NCI-H1105 treated with DMSO at 0.1 percent for 48 hours (cell line): ENCODE measurements at places on chromosomes 5 and 9.

GRCh38 chr9:9216934-9217333 is 1395.9 kb downstream of the PTPRD start:
- no peak for DNase-seq

- DNase-seq = no peak
These were observed 50.7 kb upstream of the SHB start for GRCh38 chr9:38119560-38120236.

GRCh38 chr9:11551106-11551505 is 938.3 kb upstream of the PTPRD start:
- DNase-seq = no peak

- DNase-seq = no peak
These were observed 51.3 kb downstream of the ARHGEF37 start for GRCh38 chr5:149632311-149633251.

- no peak for DNase-seq
These were observed 53.6 kb downstream of the KIAA0825 start for GRCh38 chr5:94564812-94565211.

DNA sequence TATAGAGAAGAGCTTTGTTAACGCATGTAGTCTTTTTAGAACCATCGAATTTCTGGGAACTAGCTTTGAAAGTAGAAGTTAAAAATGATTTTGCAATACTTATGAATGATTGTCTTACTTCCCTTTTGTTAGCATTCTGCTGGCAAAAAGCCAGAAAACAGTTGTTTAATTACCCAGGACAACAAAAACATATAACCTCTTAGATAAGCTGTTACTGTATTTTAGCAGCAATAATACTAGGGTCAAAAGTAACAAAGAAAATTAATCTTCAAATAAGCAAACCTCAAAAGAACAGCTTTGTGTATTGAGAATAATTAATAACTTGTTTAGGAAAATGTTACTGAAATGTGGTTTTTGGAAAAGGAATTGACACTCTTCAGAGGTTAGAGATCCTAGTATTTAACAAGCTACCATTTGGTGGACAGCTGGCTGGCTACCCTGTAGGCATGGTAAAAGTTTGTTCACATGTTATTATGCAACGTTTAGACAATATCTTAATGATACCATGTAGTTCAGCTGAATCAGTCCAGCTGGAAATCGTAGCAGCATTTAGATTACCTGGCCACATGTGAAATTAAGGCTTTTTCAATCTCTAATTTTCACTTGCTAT is 3.8 kb downstream of the FGF10 start:
- DNase-seq = no peak

GRCh38 chr5:65482736-65483545 is 1.2 kb upstream of the ADAMTS6 start:
- DNase-seq = peak; percentile 44

- DNase-seq = no peak
These were observed 105.5 kb downstream of the TLR4 start for GRCh38 chr9:117809751-117810150.

DNA sequence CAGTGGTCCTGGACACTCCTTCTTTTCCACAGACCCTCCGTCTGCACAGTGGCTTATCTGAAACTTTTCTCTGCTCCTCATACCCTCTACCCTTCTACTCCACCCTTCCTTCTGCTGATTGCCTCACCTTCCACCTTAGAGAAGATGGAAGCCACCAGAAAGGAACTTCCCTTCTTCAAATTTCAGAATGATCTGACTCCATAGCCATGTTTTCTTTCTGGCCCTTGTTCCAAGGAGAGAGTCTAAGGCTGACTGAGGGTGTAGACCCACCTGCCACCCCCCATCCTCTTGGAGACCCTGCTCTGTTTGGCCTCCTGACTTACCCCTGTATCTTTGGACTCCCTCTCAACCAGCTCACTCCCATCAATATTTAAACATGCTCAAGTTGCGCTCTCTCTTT is 7.4 kb downstream of the SNX30 start:
- no peak for DNase-seq

GRCh38 chr5:73596705-73597328 is 29.2 kb upstream of the ARHGEF28 start:
- DNase-seq = peak; percentile 10

- DNase-seq = no peak
These were observed 126.2 kb downstream of the SAXO1 start for GRCh38 chr9:18906656-18907395.

DNA sequence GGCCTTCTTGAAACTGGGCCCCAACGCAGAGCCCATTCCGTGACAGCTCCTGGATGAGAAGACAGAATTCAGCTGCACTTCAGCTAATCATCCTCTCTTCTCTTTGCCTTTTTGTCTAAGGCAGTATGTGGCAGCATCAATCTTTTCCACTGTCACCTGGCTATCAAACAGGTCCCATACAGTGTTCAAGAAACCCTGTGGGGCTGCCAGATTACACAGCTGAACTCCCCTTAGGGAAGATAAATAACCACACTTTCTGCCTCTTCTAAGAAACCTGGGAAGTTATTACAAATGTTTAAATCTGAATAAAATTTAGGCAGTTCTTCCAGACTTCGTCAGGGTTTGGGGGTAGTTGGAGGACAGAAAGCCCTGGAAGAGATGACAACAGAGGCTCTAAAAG is 61.0 kb downstream of the SPEF2 start:
- DNase-seq = no peak

DNA sequence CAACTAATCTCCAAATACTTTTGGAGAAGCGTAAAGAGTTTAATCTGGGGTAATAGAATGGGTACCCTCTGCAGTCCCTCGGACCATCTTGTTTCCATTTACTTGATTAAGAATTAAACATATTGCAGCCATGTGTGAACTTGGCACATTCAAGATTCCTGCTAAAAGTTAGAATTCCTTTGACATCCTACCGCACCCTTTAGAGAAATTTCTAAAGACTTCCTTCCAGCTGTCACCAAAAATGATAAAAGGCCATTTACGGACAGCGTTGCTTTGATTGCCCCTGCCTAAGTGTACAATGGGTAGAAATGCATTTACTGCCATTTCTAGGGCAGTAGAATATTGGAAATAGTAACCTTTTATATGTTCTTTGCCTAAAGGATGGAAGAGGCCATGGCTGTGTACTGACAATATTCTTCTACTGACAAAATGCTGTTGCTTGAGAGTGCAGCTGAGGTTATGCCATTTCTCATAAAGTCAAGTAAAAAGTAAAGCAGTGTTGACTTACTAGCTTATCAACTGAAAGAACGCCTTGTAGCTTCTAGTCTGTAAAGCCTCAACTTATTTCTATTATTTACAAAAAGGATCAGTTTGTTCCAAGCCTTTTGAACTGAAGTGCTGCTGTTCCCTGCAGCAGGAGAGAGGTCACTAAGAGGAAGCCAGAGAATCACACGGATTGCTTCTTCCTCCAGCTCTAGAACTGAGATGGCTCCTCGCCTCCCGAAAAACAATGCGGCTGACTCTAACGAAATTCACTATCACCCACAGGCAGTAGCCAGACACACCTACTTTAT is 139.8 kb upstream of the BASP1 start:
- DNase-seq = no peak

DNA sequence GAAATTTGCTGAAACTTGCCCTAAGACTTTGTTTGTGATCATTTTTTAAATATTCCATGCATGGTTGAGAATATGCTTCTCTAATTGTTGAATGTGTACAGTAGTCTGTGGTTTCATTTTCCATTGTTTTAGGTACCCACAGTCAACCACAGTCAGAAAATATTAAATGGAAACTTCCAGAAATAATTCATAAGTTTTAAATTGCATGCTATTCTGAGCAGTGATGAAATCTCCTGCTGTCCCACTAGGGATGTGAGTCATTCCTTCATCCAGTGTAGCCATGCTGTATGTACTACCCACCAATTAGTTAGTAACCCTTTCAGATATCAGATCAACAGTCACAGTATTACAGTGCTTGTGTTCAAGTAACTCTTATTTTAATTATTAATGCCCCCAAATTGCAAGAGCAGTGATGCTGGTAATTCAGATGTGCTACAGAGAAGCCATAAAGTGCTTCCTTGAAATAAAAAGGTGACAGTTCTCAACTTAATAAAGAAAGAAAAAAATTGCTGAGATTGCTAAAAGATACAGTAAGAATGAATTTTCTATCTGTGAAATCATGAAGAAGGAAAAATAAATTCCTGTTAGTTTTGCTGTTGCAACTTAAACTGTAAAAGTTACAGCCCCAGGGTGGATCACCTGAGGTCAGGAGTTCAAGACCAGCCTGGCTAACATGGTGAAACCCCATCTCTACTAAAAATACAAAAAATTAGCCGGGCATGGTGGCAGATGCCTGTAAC is 79.9 kb upstream of the FBXL17 start:
- no peak for DNase-seq

GRCh38 chr5:80959768-80960442 is at the start of gene RASGRF2:
RASGRF2 (plus strand) TSS chr5:80960363; CDS start chr5:80960739, 376 bp downstream.
- no peak for DNase-seq

GRCh38 chr9:90060256-90060655 is 455.4 kb downstream of the GADD45G start:
- DNase-seq = no peak

DNA sequence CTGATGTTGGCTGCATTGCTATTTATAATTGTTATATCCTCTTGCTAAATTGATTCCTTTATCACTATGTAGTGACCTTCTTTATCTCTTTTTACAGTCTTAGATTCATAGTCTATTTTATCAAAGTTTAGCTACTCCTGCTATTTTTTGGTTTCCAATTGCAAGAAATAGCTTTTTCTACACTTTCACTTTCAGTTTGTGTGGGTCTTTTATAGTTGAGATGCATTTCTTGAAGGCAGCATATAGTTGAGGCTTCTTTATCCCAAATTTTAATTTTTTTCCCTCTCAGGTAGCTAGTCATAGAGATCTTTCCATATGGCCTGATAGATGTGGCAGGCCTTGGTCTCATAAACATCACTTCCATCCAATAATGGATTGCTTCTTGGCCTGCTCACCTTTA is 228.5 kb downstream of the COMMD10 start:
- DNase-seq = no peak

DNA sequence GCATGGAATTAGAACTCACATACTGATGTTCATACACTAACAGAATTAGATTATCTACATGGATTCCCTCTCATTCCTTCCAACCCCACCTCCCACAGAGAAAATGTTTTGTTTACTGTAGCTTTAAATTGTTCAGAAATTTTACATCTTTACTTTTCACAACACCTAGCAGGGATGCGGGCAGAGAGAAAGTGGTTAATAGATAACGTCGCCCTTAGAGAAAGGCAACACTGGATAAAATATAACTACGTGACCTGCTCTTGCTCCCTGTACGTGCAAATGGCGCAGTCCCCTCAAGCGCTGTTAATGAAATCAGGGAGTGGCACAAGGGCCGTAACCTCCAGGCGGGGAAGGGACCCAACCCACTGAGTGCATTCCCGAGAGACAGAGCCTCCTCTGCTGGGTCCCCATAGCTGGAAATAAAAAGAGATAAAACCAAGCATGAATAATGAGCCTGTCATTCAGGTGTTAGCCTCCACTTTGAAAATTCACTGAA is 125.3 kb upstream of the DAPK1 start:
- no peak for DNase-seq

GRCh38 chr9:6128030-6128429 is 87.6 kb upstream of the IL33 start:
- DNase-seq = no peak

DNA sequence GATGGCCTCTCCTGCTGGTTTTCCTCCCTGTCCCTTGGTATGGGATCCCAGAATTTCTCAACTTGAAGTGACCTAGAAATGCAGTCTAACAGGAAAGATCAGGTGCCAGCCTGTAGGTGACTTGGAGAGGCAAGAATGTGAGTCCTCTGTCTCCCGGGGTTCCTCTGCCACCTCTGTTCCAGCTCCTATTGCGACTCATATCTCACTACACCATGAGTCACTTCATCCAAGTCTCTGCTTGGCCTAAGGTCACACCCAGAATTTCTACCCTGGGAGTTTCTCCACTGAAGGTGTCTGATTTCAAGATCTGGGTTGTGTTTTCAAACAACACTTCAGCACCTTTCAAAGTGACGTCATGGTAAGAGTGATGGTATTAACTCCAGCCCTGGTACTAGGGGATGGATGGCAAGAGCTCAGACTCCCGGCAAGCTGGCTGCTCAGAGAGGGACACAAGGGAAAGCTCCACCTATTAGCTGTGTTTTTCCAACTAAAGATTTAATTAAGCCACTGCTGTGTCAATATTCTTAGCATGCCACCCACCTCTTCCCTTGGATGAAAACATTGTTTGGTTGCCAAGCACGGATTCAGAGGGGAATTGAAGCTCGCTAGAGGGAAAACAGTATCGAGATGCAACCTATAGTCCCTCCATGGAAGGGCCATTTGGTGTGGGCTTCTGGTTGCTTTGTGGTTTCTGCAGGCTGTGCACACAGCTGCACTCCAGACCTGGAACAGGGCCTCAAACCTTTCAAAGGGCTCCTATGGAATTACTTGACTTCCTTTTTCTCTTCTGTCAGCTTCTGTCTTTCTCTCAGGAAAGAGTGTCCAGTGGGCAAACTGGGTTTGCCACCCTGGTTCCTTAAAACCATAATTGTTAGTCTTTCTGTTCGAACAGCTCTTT is 205.7 kb downstream of the GAS1 start:
- no peak for DNase-seq

DNA sequence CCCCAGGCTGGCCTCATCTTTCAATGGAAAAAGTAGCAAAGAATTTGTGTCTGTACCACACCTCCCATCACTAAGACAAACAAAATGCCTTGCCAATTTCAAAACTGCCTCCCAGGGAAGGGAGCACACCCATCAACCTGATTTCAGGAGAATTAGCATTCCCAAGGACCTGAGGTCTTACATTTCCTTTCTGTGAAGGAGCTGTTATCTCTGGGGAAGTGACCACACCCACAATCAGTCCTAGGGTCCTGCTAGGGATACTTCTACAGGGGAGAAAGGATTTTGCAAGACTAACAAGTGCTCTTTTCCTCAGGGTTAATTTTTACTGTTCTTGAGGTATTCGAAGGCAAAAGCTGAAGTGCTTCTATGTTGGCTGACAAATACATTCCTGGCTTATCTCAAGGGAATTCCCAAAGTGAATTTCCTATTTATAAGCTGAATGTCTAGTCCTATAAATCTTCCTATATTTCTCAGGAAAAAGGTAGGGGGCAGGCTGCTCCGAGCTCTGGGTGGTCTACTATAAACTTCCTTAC is 97.4 kb upstream of the ITGA1 start:
- no peak for DNase-seq

DNA sequence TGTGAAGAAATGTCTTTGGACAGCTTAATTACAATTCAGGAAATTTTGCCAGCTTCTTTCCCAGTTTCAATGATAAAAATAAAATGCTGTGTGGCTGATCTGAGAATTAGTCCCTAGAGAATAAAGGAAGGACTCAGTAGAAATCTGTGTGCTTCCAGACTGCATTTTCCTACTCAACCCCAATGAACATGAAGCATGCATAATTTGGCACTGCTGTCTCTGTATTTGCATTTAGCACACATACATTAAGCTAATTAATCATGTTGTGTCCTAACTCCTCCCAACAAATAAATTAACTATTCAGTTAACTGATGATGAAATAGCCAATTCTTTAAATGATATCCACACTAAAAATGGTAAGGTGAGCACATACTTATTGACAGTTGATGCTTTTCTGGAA is 380.0 kb upstream of the RORB start:
- DNase-seq = no peak

DNA sequence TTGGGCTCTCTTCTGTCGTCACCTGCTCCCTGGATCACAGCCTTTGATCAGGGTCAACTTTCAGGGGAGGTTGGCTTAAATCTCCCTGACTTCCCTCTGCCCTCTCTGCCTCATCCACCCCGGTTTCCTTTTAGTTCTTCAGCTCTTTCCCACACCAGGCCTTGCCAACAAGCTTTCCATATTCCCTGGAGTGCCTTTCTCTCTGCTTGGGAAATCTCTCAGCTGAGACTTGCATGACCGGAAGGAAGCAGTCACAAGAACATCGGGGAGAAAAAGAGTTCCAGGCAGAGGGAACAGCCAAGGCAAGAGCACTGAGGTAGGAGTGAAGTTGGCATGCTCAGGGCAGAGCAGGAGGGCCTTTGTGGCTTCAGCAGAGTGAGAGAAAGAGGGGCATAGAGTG is 88.4 kb upstream of the HSPA9 start:
- DNase-seq = no peak
